Neural crest cell (in vitro differentiated cells): ENCODE measurements at places on chromosomes 6 and 20. TPM values are rescaled to one million over a fixed set of nuclear protein-coding genes. Genes with fewer than 3 reads are reported as not detected.
A peak's percentile ranks its signal among the peaks of the same experiment; 100 is the strongest.

MOG gene
- not detected in 2 replicates for total RNA-seq

TMC2 gene
- total RNA-seq = not detected in 2 replicates

DNA sequence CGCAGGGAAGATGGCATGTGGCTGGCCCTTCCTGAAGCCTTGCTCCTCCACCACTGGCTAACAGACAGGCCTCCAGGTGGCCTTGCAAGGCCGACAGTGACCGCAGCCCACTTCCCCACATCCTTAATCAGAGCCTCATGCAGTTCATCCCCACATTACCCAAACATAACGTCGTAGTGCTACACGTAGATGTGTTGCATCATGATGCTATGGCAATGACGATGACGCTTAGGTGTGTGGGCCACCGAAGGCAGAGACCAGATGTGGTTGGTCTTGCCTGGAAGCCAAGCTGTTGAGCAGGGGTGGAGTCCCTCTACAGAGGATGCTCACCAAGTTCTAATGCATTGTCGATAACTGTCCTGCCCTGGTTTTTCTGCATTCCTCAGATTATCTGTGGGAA lies 5.6 kb downstream of the CD93 start:
- no peaks in the 10 kb centered on the region for H3K36me3 ChIP-seq
- peaks cover 15% of the 10 kb centered on the region for H3K4me1 ChIP-seq
- DNase-seq = no peak
- H3K27me3 ChIP-seq = peaks cover 9% of the 10 kb centered on the region
- no peak overlapping the region for H3K4me3 ChIP-seq

DNA sequence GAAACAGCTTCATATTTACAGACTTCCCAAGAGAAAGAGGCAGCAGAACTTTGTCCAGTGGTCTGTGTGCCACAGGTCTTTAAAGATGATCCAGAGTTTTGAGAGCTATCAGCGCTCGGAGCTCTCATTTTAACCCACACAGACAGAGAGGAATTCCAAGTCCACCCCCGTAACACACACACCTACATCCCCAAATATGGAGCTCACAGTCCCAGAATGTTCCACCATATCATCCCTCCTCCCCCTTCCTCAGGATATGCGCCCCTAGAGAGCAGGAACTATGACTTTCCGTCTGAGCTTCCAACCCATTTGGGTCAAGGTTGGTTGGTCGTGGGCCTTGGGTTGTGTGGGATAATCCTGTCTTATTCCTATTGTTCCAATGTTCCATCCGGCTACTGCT lies at the start of gene DEFB128:
DEFB128 (minus strand) TSS at position 101 of the 400 bp plus-strand sequence; CDS start at position 13, 88 bp downstream.
- H3K27ac ChIP-seq = no peak within 1 kb of the TSS
- no peak for DNase-seq
- H3K27me3 ChIP-seq = peaks cover 97% of the 10 kb centered on the region
- no peaks in the 10 kb centered on the region for H3K36me3 ChIP-seq
- H3K4me3 ChIP-seq = no peak within 1 kb of the TSS
- H3K4me1 ChIP-seq = no peaks in the 10 kb centered on the region

- DNase-seq = no peak
- no peak overlapping the region for H3K27ac ChIP-seq
- H3K27me3 ChIP-seq = peaks cover 11% of the 10 kb centered on the region
- no peak overlapping the region for H3K4me3 ChIP-seq
- no peaks in the 10 kb centered on the region for H3K36me3 ChIP-seq
Observed at GRCh38 chr20:59770270-59770669, 163.2 kb downstream of the SYCP2 start.

DNA sequence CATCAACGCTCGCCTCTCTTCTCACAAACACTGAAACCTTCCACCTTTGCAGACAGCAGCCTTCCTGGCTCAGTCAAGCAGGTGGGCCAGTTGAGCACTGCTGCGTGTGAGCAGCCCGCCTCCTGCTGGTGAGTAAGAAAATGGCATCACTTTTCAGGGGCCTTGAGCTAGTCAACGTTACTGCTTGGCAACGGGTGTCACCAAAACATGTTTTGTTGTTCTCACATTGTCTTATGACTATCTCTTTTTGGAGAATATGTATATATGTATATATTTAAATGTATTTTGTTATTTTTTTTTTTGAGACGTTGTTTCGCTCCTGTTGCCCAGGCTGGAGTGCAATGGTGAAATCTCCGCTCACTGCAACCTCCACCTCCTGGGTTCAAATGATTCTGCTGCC lies 97.0 kb upstream of the AGPAT4 start:
- no peaks in the 10 kb centered on the region for H3K27me3 ChIP-seq
- no peaks in the 10 kb centered on the region for H3K36me3 ChIP-seq
- peak overlapping the region; percentile 24 for H3K27ac ChIP-seq
- H3K4me1 ChIP-seq = peaks cover 6% of the 10 kb centered on the region

DNA sequence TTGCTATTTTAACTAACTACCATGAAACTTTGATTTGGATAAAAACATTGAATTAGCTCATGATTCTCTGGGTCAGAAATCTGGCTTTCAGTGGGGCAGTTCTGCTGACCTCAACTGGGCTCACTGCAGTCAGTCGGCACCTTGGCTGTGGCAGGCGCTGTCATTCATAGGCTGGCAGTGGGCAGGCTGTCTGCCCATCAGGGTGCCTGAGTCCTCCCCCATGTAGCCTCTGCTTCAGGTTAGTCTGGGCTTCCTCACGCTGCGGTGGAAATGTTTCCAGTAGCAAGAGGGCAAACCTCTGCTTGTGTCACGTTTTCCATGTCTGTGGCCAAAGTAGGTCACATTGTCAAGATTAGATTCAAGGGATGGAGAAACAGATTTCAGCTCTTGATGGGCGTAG lies 251.0 kb upstream of the TCF21 start:
- H3K27me3 ChIP-seq = no peaks in the 10 kb centered on the region
- no peaks in the 10 kb centered on the region for H3K36me3 ChIP-seq
- no peak for DNase-seq
- no peaks in the 10 kb centered on the region for H3K4me1 ChIP-seq

DNA sequence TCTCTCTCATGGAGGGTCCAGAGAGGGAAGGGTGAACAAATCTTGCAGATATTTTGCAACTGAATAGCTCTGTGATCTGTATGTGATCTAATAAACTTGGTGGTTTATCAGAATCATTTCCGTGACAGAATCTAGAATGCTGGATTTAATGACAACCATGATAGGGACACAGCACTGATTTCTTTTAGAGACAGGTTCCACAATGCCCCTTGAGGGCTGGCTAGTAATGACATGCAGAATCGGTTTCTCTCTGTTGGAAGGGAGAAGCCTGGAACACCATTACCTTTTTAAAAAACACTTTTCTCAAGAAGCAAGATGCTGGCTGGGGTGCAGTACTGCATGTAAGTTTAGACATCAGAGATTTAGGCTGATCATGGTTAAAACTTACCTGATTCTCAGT lies 313.4 kb downstream of the CDH26 start:
- H3K27me3 ChIP-seq = peaks cover 26% of the 10 kb centered on the region
- no peak for DNase-seq
- no peaks in the 10 kb centered on the region for H3K4me1 ChIP-seq
- H3K4me3 ChIP-seq = no peak overlapping the region
- no peak overlapping the region for H3K27ac ChIP-seq

DNA sequence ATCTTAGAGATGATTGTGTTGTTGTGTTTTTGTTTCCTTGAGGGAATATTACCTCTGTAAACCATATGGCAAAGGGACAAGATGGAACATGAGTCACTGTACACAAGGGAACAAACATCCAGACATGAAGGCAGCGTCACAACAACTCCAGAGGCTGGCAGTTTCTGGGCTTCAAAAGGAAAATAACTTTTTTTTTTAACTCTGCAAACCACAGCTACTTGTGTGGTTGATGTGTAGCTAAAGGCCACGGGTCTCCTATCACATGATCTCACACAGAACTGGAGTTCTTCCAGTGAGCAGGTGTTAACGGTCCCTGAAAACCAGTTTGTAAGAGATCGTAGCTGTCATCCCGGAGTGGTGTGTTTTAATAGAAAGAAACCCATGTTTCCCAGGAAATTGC lies 33.2 kb upstream of the HBS1L start:
- no peak overlapping the region for H3K4me3 ChIP-seq
- no peak overlapping the region for H3K27ac ChIP-seq
- H3K36me3 ChIP-seq = no peaks in the 10 kb centered on the region
- no peaks in the 10 kb centered on the region for H3K4me1 ChIP-seq
- no peak for DNase-seq
- peaks cover 8% of the 10 kb centered on the region for H3K27me3 ChIP-seq

DNA sequence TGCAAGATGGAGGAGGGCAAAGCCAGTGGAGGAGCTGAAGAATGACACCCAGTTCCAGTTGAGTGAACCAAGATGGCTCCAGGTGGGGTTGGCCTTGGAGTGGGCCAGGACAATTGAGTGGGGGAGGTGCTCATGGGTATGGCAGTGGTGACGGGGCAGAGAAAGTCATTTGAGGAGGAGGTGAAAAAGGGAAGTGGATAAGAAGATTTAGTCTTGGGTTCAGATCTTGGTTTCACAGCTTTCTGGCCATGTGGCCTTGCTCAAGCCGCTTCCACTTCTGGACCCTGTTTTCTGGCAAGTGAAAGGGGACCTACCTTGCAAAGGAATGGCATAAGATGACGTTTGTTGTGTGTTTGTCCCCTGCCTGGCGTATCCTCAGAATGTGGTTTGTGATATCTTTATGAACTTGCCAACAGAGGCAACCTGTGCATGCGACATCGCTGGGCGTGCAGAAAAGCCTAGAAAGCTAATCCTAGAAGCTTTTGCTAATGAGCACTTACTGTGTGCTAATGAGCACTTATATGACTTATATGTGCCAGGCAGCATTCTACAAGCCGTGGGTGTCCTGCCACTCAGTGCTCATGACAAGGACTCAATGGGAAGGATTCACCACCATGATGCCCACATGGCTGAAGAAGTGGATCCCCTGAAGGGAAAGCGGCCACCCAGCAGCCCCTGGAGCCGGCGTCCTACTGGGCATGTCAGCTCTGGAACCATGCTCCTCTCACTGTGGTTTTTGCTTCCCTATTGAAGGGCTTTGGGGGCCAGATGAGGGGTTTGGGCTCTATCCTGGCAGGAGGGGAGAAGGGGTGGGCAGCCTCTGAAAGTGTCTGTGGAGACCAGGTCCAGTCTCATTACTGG lies 23.6 kb upstream of the STX16 start:
- H3K27me3 ChIP-seq = no peaks in the 10 kb centered on the region
- no peaks in the 10 kb centered on the region for H3K36me3 ChIP-seq
- no peak for DNase-seq

GRCh38 chr6:3926150-3926482 lies 76.9 kb downstream of the FAM50B start:
- no peak overlapping the region for H3K27ac ChIP-seq
- DNase-seq = no peak
- no peaks in the 10 kb centered on the region for H3K27me3 ChIP-seq
- H3K4me1 ChIP-seq = peaks cover 3% of the 10 kb centered on the region

- DNase-seq = no peak
- H3K27me3 ChIP-seq = peaks cover 5% of the 10 kb centered on the region
- no peak overlapping the region for H3K27ac ChIP-seq
- no peak overlapping the region for H3K4me3 ChIP-seq
Observed at GRCh38 chr6:3453413-3454272, 3.2 kb downstream of the SLC22A23 start.

DNA sequence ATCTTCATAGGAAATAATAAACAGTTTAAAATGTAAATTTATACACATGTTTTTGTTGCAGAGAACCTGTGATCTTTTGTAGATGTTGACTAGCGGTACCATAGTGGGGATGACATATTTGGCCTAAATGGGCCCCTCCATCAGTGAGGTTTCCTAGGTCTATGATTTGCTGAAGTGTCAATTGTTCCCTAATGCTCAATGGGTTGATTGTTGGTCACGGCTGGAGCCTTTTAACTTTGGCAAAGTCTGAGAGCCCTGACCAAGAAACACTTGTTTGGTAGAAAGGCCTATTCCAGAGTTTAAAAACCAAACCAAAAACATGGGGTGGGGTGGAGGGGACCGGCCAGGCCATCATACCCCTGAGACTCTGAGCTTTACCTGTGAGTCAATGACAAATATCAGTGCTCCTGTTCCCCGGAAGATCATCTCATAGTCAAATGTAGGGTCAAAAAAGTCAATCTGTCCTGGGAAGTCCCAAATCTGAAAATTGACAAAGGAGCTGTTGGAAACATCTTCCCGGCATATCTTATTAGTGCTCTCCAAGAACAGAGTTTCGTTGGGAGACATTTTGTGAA lies 25.1 kb downstream of the RRAGD start:
- H3K36me3 ChIP-seq = peaks cover 2% of the 10 kb centered on the region
- no peak for DNase-seq
- no peak overlapping the region for H3K4me3 ChIP-seq

GRCh38 chr6:154234019-154234772 lies 122.4 kb downstream of the IPCEF1 start:
- H3K4me3 ChIP-seq = no peak overlapping the region
- no peaks in the 10 kb centered on the region for H3K27me3 ChIP-seq
- peaks cover 11% of the 10 kb centered on the region for H3K4me1 ChIP-seq
- no peak overlapping the region for H3K27ac ChIP-seq
- no peaks in the 10 kb centered on the region for H3K36me3 ChIP-seq

DNA sequence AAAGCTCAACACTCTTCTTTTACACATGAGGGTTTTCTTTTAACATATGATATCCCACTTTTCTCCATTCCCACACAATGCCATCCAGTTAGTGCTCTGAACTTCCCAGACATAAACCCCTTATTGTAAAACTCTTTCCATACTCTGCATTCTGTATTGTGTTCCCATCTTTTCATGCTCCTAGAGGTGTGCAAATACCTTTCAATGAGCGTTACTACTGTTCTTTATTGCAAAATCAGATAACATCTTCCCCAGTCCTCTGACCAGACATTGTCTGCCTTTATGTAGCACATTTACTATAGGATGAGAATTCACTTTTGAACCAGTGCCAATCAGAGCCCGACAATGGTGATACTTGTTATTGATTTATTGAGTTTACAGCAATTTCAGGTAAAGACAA lies 296.2 kb downstream of the GRIK2 start:
- DNase-seq = no peak
- H3K4me1 ChIP-seq = no peaks in the 10 kb centered on the region
- no peaks in the 10 kb centered on the region for H3K27me3 ChIP-seq
- H3K27ac ChIP-seq = no peak overlapping the region

DNA sequence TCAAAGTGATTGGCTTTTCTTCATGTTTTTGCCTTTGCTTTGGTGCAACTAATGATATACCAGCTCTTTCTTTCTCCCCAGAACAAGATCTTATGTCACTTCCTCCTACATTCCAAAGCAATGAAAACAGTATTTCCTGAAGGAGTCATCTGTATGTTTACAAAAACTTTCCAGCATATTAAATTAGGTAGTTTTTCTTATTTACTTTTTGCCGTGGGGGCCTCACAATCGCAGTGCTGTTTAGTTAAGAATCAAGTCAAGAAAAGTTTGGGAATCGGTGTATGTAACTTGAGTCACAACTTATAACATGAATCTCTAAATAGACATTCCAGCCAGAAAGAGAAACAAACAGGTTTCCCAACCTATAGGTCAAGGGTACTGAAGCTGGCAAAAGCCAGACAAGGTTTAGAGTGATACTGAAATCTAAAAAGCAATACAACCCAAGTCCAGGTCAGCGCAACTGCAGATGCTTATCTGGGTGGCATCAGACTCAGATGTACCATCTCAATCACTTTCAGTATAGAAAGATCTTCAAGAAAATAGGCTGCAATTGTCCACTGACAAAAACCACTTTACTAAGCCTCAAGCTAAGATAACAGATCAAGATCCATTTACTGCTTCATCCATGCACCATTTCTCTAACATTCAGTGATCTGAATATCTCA lies 63.6 kb downstream of the IPCEF1 start:
- H3K4me1 ChIP-seq = peaks cover 11% of the 10 kb centered on the region
- H3K4me3 ChIP-seq = no peak overlapping the region
- no peak for DNase-seq
- no peak overlapping the region for H3K27ac ChIP-seq
